ENCODE measurements at places on chromosomes 5 and 9.

DNA sequence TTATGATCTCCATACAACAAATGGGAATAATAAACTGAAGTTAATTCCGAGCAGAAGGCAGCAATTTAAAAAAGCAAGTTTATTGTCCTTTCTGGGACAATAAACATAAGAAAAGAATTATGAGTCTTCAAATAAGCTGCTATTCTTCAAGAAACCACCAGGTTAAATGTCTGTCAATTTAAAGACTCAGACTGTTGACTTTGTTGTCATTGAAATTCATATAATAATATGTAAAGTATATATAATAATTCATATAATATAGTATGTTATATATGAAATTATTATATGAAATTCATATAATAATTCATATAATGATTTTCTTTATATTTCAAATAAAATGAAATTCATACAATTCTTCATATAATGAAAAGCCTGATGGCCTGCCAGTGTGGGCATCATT is 497.5 kb upstream of the RGMB start:
- no peak for DNase-seq

DNA sequence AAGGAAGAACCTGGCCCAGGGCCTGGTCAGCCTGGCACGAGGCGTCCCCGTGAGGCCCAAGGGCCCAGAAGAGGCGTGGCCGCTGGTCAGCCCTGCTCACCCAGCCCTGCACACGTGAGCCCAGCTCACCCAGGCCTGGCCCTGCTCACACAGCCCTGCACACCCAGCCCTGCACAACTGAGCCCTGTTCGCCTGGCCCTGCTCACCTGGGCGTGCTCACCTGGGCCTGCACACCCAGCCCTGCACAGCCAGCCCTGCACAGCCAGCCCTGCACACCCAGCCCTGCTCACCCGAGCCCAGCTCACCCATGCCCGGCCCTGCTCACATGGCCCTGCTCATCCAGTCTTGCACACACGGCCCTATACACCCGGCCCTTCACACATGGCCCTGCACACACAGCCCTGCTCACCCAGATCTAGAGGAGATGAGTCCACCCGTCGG is 2.1 kb downstream of the ZDHHC11 start:
- no peak for DNase-seq

- DNase-seq, result no peak
Measured at GRCh38 chr5:54991416-54991815, 6.0 kb upstream of the ESM1 start.

DNA sequence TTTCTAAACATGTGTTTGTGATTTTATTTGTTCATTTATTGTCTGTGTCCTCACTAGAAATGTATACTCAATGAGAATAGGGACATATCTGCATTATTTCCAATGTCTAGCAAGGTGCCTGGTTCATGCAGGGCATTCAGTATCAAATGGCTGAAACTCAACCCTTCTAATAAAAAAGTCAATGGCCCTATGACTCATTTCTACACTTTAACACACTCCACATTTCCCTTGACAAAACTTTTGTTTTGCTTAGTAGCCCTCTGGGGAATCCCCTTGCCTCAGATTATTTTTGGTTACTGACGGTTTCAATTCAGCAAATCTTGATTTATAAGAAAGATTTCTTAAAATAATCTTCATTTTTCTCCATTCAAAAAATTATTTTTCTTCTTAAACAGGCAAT is 206.0 kb upstream of the DMRTA1 start:
- DNase-seq, result no peak

DNA sequence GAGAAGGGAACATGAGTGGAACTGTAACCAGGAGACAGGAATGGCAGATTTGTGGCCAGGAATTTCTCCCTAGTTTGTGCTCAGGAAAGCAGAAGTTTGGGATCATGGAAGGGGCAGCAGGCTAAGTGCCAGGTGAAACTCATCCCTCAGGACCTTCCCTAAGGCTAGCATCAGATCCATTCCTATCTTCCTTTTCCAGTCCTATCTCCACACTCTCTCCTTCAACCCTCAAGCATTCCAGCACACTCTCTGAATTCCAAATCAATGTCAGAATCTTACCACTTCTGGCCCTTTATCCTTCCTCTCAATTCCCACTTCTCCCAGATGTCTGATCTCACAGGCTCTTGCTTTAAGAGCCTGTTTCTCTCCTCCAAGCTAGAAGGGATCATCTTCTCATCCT is 53.2 kb upstream of the GRIA1 start:
- DNase-seq, result no peak

GRCh38 chr9:13411791-13412190 is 132.3 kb upstream of the MPDZ start:
- DNase-seq, result no peak

GRCh38 chr9:18438300-18438925 is 35.5 kb upstream of the ADAMTSL1 start:
- DNase-seq, result no peak

- DNase-seq, result peak; percentile 42
Measured at GRCh38 chr5:170782438-170782837, 1.1 kb upstream of the GABRP start.

- DNase-seq, result no peak
Measured at GRCh38 chr5:148999741-149000140, 63.1 kb downstream of the SH3TC2 start.

Measured in NCI-H510A treated with DMSO at 0.1 percent for 48 hours (cell line).